NCI-H524 treated with DMSO at 0.1 percent for 48 hours (cell line): ENCODE measurements at places on chromosomes 12 and 14.

- DNase-seq = no peak
These were observed 91.9 kb upstream of the DHRS4 start for GRCh38 chr14:23861666-23862065.

DNA sequence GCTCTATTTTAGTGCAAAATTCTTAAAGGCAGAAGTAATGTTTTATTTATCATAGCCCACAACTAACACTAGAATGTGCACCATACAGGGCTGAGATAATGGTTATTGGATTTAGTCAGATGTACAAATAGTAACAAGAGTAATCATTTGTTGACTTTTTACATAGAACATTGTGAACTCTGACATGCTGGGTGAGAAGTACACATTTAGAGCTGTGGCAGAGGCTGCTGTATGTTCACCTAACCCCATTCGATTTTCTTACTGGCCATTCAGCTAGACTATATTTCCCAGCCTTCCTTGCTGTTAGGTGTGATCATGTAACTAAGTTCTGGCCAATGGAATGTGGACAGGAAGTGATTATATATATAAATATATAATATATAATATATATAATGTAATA is 89.1 kb downstream of the DRAM1 start:
- DNase-seq = no peak

- no peak for DNase-seq
These were observed 99.2 kb downstream of the SNAPC1 start for GRCh38 chr14:61861320-61861865.

- DNase-seq = peak; percentile 29
These were observed 39.8 kb downstream of the GRIN2B start for GRCh38 chr12:13941258-13942249.

DNA sequence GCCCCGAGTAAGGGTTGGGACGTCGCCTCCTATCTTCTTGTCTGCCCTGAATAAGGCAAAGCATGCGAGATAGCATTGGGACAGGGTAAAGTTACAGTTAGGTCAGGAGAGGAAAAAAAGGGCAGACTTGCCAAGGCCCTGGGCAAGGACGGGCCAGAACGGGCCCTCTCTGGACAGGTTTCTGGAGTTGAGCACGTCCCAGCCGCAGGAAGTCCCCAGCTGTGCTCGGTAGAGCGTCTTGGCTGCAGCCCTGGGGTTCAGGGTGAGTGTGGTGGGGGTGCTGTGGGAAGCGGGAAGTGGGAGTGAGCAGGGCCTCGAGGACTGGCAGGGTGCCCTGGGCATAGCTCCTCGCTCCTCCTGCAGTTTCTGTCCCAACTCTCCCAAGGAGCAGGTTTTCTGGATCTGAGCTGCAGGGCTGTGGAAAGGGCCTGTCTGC is 5.4 kb downstream of the RPS6KL1 start:
- DNase-seq = no peak

GRCh38 chr14:59283361-59283760 is 94.9 kb downstream of the DAAM1 start:
- DNase-seq = no peak

DNA sequence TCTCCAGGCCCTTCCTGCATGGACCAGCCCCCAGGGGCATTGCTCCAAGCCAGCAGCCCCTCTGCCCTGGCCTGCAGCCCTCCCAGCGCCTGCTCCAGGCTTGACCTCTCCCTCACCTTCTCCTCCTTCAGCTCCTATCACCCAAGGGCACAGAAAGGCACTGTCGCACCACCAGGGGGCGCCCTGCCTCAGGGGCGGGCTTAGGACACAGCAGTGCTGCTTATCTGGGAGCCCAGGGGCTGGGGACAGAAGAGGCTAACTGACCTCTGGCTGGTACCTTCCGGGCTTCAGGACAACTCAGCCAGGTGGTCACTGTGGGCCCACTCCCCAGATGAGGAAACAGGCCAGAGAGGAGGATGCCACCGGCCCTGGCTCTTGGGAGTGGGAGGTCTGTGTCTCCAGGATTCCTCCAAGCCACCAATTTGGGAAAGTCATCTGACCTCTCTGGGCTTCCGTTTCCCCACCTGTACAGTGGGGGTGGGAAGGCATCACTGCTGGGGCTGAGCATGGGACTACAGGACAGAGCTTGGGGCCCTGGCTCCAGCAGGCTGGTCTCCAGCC is 25.3 kb upstream of the GPR132 start:
- no peak for DNase-seq

DNA sequence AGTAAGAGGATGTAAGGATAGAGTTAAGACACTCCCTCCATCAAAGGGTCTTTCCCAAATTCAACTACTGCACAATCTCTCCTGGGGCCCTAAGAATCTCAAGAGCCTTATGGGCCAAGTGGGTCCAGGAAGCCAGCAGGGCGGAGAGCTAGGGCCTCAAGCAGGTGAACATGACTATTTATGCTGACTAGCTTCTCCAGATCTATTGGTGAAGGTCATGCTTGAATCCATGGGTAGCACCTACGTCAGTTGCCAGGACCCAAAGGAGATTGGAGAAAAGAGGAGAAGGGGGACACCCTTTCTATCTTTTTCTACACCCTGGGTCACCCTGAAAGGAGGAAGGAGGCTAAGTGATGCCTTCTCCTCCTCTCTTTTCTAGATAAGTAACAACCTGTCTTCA is 534.2 kb upstream of the MIS18BP1 start:
- no peak for DNase-seq

GRCh38 chr12:104677441-104678089 is 220.8 kb downstream of the CHST11 start:
- no peak for DNase-seq

DNA sequence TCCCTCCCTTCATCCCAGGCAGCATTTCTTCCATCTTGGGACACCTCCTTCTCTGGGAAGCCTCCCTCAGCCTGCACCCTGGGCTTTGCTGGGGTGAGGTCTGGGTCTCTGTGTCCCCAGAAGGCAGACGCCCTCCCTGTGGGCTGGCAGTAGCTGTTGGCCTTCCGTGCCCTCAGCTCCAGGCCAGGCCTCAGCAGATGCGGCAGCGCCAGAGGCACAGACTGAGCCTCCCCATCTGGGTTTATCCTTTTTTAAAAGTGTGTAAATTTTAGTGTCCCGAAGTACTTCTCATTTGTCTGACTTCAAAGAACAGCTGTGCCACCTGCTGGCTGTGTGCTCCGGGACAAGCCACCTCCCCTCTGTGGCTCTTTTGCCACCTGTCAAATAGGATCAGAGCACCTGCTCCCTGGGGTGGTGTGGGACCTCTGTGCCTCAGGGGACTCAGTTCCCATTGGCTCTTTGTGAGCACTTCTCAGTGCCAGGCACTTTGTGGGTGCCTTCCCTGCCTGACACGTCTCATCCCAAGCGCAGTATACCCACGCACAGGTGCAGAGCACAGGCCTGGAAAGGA is 11.1 kb downstream of the EXOC3L4 start:
- peak; percentile 95 for DNase-seq

DNA sequence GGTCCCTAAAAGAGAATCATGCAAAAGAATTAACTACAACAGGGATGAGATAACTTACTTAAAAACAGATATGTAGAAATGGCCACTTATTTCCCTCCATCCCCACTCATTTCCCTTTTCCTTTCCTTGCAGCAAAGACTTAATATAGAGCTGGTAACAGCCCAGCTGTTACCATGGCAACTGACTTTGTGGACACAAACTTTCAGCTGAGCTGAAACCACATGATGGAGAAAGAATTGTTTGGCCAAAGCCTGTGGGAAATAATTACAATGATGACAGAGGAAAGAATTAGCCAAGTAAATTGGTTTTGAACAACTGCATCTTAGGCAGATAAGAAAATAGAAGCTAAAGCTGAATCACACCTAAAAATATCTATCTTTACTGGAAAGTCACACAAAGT is 364.9 kb downstream of the GALC start:
- no peak for DNase-seq

GRCh38 chr12:32907898-32908476 is 11.4 kb upstream of the PKP2 start:
- DNase-seq = no peak

DNA sequence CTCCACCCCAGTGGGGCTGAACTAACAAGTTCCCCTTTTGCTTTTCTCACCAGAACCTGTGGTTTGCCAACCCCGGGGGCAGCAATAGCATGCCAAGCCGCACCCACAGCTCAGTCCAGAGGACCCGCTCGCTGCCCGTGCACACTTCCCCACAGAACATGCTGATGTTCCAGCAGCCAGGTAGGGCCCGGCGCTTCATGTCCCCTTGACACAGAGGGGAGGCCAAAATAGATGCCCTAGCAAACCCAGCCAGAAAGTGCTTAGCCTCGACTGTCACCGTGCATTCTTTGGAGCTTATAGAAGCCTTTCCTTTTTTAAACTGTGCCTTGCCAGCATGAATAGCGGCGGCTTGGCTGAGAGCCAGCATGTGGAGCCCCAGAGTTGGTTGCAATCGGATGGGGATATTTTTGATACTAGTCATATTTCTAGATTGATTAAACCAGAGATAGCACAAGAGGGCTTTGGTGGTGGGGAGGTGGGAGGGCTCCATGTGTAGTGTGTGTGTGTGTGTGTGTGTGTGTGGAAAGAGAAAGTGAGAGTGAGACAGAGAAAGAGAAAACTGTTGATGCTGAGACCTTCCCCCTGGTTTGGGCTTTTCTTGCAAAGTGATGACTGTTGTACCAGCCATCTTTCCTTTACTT is 126.1 kb downstream of the GCH1 start:
- DNase-seq = no peak

GRCh38 chr12:56931474-56931978 is 2.7 kb downstream of the SDR9C7 start:
- peak; percentile 5 for DNase-seq

GRCh38 chr14:73167727-73168126 is 31.4 kb downstream of the PSEN1 start:
- DNase-seq = no peak

DNA sequence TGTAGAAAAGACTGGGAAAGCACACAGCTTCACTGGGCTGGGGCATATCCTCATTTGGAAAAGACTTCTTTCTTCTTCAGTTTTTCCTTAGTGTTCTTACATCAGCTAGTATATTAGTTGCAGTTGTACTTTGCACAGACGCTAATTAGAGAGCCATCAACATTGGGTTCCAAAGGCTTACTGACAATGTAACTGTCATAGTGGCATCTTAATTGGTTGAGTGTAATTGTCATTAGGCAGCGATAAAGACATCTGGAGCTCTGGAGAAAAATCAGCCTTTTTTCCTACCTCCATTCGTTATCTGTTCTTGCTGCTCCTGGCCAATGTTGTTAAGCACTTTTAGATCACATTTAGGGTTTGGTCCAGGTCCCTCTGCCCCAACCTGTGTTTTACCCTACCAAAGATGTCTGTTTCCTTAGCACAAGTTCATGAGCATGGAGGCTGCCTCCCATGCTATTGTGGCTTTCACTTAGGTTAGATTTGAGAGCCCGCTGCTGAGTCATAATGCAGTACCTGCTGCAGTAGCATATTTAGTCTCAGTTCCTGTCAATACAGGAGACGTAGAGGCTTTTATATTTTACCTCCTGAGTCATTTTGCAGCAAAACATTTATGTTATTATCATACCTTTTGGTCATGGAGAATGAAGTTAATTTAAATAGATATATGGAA is 49.2 kb downstream of the FBXW8 start:
- no peak for DNase-seq

- no peak for DNase-seq
These were observed 35.4 kb downstream of the TESPA1 start for GRCh38 chr12:54949073-54949711.

DNA sequence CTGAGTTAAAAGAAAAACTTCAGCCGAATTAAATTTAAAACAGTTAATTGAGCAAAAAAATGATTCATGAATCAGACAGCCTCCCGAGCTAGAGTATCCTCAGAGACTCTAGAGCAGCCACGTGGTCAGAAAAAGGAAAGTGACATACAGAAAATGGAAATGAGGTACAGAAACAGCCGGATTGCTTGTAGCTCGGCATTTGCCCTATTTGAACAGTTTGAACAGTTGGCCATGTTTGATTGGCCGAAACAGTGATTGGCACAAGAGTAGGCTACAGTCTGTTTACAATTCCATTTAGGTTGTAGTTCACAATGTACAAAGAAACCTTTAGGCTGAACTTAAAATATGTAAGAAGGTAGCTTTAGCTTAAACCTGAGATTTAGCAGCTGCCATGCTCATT is 12.9 kb upstream of the OXA1L start:
- no peak for DNase-seq

GRCh38 chr12:108586306-108586705 is 11.6 kb downstream of the TMEM119 start:
- no peak for DNase-seq

GRCh38 chr14:93638790-93639189 is 149.5 kb downstream of the PRIMA1 start:
- no peak for DNase-seq

- DNase-seq = no peak
These were observed 79.9 kb downstream of the ARF6 start for GRCh38 chr14:49972823-49973222.

GRCh38 chr14:93943052-93943451 is 15.9 kb downstream of the FAM181A start:
- peak; percentile 52 for DNase-seq

GRCh38 chr14:95597784-95598211 is 62.9 kb downstream of the GLRX5 start:
- DNase-seq = peak; percentile 69

- DNase-seq = no peak
These were observed 483.9 kb downstream of the ZFP36L1 start for GRCh38 chr14:68308726-68309520.

- no peak for DNase-seq
These were observed 47.9 kb upstream of the PLEKHG7 start for GRCh38 chr12:92654929-92655328.

- DNase-seq = no peak
These were observed 55.3 kb downstream of the IPO8 start for GRCh38 chr12:30640392-30640791.

- DNase-seq = no peak
These were observed 326.6 kb downstream of the PAWR start for GRCh38 chr12:79364197-79364596.

GRCh38 chr12:108690542-108691174 is 40.7 kb downstream of the CORO1C start:
- DNase-seq = no peak

DNA sequence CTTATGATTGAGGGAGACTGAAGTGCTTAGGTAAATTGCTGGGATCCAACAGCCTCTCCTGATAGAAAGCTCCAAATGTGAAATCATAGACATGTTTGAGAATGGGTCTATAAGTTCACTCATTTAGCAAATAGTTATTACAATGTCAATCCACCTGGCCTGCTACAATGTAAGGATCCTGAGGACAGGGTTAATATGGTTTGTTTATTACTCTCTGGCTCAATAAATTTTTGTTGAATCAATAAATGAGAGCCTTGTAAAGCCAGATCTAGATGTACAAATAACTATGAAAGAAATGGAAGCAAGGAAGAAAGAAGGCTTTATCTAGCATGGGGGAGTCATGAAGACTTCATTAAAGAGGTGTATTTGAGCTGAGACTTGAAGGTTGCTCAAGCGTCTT is 165.6 kb upstream of the IGF1 start:
- DNase-seq = no peak

- DNase-seq = peak; percentile 29
These were observed at the start of gene MYG1 for GRCh38 chr12:53299454-53300180. Gene MYG1 (plus strand): TSS chr12:53299695. CDS start chr12:53299738, 43 bp downstream.

GRCh38 chr14:105588236-105588860 is 62.0 kb downstream of the TMEM121 start:
- no peak for DNase-seq

DNA sequence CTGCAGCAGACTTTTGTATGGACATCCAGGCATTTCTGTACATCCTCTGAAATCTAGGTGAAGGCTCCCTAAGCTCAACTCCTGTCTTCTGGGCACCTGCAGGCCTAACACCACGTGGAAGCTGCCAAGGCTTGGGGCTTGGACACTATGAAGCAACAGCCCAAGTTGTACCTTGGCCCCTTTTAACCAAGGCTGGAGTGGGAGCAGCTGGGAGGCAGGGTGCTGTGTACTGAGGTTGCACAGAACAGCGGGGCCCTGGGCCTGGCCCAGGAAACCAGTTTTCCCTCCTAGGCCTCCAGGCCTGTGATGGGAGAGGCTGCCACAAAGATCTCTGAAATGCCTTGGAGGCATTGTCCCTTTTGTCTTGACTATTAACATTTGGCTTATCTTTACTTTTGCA is 214.4 kb upstream of the LRIG3 start:
- no peak for DNase-seq
